Spleen (tissue), 13 donors: ENCODE measurements at places on chromosomes 11 and 22. TPM values are rescaled to one million over a fixed set of nuclear protein-coding genes. Genes with fewer than 3 reads are reported as not detected.

DNA sequence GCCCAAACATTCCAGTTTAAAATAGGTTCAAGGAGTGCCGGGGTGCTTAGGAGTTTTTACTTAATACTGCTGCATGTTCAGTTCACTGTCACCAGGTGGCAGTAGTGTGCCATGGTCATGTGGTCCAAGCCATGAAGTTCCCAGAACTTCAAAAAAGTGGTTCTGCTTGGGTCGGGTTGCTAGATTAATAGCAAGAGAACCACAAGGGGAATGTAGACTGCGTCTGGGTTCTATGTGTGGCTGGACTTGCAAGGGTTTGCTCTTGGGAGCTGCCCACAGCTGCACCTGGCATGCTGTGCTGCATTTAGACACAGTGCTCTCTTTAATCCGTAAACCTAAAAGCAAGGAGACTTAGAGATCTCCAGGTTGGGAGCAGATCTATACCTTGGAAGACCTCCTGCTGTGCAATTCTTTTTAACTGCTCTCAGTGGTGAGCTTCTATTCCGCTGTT, 6.5 kb upstream of the SPON1 start:
- no peak for DNase-seq

INSC gene
- total RNA-seq, result 0.32 TPM

- DNase-seq, result no peak
Measured at GRCh38 chr22:27912101-27912500, 7.0 kb downstream of the PITPNB start.

DNA sequence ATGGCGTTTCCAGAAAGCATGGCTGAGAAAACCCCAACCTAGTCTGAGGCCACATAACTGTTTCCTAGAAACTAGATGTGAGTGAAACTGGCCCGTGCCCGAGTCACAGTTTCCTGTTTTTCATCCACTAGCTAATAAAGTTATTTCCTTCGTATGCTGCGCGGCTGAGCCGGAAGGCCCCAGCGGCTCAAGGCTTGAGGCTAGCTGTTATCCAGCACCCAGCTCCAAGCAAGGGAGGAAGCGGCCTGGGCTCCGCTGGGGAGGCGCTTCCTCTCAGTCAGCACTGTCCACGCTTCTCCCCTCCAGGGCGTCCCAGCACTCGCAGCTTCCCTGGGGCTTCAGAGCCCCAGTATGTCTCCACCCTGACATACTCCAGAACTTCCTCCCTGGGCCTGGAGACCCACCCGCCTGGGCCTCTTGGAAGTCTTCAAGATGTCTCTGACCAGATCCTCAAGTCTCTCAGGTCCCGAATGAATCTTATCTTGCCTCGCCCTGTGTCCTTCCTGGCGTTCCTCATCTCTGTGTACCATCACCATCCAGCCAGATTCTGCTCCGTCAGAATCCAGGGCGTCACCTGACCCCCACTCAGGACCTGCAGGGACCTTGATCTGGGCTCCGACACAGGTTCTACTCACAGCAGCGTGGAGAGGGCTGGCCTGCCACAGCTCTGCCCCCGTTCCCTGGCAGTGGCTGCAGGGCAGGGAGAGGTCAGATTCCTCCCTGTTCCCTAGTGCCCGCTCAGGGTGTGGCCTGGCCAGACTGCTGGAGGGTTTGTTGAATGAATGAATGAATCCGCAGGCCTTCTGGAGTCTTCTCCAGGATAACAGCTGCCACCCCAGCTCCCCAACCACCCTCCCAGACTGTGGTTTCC, 81.9 kb downstream of the LRRC32 start:
- DNase-seq, result peak; percentile 90

RIMBP3B gene
- 1.1 TPM for total RNA-seq

- no peak for DNase-seq
Measured at GRCh38 chr11:44936951-44937543, 13.6 kb downstream of the TP53I11 start.

POTEH gene
- total RNA-seq, result not detected

GRCh38 chr11:18324381-18324780, 2.0 kb downstream of the GTF2H1 start:
- DNase-seq, result no peak

GRCh38 chr11:91981995-91982394, 242.6 kb upstream of the FAT3 start:
- no peak for DNase-seq

- DNase-seq, result peak; percentile 83
Measured at GRCh38 chr11:353179-353873, 16.0 kb upstream of the B4GALNT4 start.
